AML-193 (cell line): ENCODE measurements at places on chromosomes 3 and 15.

GRCh38 chr3:37899101-37899707, 37.5 kb downstream of the CTDSPL start:
- no peak for DNase-seq

- DNase-seq = no peak
Observed at GRCh38 chr3:71438071-71438685, 145.3 kb downstream of the FOXP1 start.

DNA sequence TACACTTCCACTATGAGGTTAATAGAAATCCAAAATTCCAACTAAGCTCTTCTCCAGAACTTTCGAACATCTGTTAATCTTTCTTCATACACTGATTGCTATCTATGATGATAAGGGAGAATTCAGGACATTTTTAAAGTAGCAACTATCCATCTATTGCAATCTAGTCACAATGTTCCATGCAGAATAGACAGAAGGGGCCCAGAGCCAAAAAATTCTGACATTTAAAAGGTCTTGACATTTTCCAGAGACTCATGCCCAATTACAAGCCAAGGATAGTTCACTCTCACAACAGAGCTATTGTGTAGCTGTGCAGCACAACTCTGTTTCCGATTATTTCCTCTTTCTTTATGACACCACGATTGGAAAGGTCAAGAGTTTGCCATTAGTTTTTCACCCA, 999.7 kb upstream of the ALCAM start:
- no peak for DNase-seq

- no peak for DNase-seq
Observed at GRCh38 chr3:32117320-32117719, 10.9 kb downstream of the GPD1L start.

DNA sequence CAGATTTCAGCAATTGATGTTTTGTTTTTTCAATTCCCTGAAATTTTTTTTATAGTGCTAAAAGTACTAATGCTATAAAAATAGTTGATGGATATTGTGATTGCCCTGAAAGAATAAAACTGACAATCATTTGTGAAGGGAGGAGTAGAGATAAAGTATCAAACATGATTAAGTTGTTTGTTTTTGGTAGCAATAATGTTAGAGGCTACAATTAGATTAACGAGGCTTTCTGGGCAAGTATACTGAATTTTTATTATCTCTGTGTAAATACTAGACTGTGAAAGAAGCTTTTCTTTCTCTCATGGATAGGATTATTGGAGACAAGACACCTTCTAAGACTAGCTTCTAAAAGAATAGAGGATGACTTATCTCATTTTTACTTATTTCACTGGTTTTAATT, 15.6 kb downstream of the NR1D2 start:
- DNase-seq = no peak

GRCh38 chr3:4980229-4981203, 1.3 kb downstream of the BHLHE40 start:
- DNase-seq = peak; percentile 93

DNA sequence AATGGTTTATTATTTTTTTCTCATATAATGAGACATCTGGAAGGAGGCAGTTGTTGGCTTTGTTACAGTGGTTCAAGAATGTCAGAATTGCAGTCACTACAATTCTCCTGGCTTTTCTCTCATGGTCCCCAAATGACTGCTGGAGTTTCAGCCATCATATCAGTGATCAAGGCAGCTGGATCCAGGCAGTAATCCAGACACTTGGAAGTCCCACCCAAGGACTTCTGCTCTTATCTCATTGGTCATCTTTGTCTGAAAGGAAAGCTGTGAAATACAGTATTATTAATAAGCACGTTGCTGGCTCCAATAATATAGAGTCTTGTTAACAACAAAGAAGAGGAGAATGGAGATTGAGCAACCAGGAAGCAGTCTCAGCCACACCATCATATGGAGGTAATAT, 22.9 kb upstream of the MED12L start:
- DNase-seq = no peak

DNA sequence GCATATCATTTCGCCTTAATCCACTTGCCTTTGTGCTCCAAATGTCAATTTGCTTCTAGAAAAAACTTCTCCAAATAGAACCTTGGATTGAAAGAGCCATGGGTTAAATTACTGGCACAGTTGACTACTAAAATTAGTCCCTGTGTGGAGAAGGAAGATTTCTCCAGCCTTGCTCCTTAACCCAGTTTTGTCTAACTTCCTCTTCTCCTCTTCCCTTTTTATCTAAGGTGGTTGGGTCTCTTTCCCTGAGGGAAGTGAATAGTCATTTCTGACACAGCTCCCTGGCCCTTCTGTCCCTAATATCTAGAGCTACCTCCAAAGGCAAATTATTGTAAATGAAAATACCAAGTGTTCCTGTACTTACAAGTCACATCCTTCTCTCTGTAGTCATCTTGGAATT, 527.9 kb upstream of the TBL1XR1 start:
- DNase-seq = peak; percentile 85

- DNase-seq = no peak
Observed at GRCh38 chr15:100667405-100668347, 65.3 kb downstream of the ASB7 start.

DNA sequence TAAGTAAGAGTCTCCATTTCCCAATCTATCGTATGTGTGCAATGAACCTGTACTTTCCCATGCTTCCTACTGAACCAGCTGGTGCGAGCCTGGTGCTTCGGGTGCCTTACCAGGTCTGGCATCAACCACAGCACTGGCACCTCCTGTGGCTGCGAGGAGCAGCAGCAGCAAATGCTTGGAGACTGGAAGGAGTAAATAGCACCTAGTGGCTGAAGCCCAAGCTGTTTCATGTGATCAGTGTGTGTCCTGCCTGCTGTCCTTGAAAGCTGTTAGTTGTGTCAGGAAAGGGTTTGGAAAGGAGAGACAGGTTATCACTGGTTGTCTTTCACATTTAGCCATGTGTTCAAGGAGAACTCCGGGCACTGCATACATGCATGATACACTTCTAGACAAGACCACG, 31.8 kb downstream of the PCOLCE2 start:
- DNase-seq = no peak

DNA sequence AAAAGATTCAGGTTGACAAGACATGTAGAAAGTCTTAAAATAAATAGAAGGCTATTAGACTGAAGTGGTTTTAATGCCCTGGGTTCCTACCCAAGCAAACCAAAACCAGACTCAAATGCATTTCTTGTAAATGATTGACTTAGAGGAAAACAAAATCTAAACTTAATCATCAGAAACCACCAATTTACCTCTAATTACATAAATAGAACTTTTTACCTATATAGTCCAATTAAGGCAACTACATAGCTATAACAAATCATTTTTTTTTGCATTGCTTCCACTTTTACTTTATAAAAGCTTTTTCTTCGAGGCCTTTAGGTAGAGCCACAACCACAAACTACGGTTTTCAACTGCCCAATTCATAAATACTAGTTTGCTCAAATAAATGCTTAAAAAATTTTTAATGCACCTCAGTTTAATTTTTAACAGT, 231.3 kb upstream of the ARHGEF26 start:
- DNase-seq = no peak

- DNase-seq = no peak
Observed at GRCh38 chr3:4514321-4514720, 21.2 kb downstream of the ITPR1 start.

DNA sequence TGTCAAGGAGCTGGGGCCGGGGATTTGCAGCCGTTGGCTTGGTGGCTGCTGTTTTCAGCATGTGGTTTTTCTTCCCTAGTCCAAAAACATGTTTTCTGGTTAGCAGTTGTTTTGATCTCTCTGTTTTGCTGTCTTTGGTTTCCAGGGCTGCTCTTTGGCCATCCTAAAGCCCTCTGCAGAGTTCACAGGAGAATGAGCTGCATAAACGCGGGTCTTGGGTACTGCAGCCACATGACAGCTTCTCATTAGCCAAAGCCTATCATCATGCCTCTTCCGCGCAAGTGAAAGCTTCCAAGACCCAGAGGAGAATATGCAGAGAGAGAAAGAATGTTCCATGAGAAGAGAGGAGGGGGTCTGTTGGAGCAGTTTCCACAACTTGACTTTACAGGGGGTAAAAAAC, 138.5 kb downstream of the NTRK3 start:
- DNase-seq = no peak

GRCh38 chr3:37170060-37170459, 4.3 kb downstream of the LRRFIP2 start:
- DNase-seq = no peak
